Hematopoietic multipotent progenitor cell treated with erythropoietin and hydrocortisone succinate and interleukin-3 and kit ligand, for 17 days (in vitro differentiated cells): ENCODE measurements at places on chromosomes 2 and 18.
A peak's percentile ranks its signal among the peaks of the same experiment; 100 is the strongest.

GRCh38 chr2:76444732-76445131, 734.0 kb upstream of the GCFC2 start:
- no peak for DNase-seq

- DNase-seq, result no peak
Measured at GRCh38 chr2:15691586-15692310, 100.1 kb downstream of the DDX1 start.

- DNase-seq, result no peak
Measured at GRCh38 chr18:38454764-38455469, 889.3 kb upstream of the CELF4 start.

- DNase-seq, result no peak
Measured at GRCh38 chr2:23436346-23437098, 51.5 kb downstream of the KLHL29 start.

DNA sequence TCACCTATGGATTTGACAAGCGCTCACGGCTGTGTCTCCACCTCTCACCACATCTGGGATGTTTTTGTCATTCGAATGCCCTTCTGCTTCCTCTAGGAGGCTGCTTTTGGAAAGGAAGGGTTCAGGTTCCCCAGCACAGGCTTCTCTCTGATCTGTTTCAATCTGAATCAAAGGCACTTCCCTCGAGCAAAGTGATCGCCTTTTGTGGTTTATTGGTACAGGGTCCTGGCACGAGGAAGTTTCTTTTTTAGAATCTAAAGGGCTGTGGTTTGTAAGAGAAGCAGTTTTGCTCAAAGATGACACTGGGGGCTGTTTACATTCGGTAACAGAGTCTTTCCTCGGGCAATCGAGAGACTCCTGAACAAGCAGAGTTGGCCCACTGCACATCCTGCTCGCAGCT, 145.0 kb downstream of the DAW1 start:
- no peak for DNase-seq

DNA sequence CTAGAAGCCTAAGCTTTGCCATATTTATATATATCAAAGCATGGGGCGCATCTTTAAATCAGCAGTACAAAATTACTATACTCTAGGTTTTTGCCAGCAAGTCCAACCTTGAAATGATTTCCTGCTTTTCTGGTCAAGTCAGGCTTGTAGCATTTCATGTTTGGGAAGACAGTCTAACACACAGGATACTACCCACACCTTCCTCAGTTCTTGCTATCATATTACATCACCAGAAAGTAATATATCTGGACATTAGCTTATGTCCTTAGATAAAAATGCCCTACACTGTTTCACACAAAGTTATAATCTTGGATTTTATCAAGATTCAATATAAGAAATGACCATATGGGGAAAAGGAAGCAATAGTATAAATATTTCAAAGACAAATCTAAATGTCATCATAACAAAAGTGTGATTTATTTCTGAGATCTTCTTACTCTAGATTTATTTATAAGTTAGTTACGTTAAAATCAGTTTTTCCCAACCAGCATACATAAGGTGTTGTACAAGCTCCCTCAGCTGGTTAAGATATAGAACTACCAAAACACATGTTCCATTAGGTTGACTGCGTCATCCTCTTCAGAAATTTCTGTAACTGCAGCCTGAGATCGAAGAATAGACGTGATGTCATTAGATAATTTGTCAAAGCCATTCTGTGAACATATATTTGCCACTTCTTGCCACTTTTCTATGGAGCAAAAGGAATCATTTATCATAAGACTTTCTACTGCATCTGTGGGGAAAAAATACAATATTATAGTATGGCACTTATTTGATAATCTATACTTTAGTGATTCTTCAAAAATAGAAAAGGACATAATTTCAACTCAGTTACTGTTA, 56.6 kb downstream of the CLHC1 start:
- peak; percentile 64 for DNase-seq

GRCh38 chr18:10454681-10455557, 484 bp downstream of the APCDD1 start:
- DNase-seq, result no peak
